ENCODE measurements at places on chromosomes 16 and 17.
A peak's percentile ranks its signal among the peaks of the same experiment; 100 is the strongest.

- no peak for DNase-seq
These were observed 92.2 kb downstream of the IRX3 start for GRCh38 chr16:54194334-54194743.

- DNase-seq: no peak
These were observed 324.6 kb upstream of the CDH5 start for GRCh38 chr16:66041907-66042306.

GRCh38 chr17:3735515-3735914 is 11.8 kb downstream of the HASPIN start:
- no peak for DNase-seq

GRCh38 chr16:79874391-79874790 is 273.9 kb upstream of the MAF start:
- DNase-seq: no peak

- no peak for DNase-seq
These were observed 38.9 kb downstream of the TMEM100 start for GRCh38 chr17:55683550-55684315.

DNA sequence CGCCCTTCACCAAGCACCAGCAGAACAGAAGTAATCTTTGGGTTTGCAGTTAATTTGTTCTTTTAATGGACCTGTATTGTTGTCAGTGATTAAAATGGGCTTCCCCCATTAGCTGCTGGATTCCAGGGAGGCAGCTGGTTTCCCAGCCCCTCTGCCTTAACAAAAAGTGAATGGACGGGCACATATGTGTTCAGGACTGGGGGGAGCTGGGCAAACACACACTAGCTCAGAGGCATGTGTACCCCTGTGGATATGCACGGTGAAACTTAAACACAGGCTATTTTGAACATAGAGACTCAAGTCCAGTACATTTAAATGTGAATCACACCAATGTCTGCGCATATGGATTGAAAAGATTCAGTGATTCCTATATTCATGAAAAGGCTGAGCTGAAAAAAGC is 25.5 kb upstream of the TMEM132E start:
- no peak for DNase-seq

GRCh38 chr16:54359081-54359480 is 72.5 kb upstream of the IRX3 start:
- no peak for DNase-seq

DNA sequence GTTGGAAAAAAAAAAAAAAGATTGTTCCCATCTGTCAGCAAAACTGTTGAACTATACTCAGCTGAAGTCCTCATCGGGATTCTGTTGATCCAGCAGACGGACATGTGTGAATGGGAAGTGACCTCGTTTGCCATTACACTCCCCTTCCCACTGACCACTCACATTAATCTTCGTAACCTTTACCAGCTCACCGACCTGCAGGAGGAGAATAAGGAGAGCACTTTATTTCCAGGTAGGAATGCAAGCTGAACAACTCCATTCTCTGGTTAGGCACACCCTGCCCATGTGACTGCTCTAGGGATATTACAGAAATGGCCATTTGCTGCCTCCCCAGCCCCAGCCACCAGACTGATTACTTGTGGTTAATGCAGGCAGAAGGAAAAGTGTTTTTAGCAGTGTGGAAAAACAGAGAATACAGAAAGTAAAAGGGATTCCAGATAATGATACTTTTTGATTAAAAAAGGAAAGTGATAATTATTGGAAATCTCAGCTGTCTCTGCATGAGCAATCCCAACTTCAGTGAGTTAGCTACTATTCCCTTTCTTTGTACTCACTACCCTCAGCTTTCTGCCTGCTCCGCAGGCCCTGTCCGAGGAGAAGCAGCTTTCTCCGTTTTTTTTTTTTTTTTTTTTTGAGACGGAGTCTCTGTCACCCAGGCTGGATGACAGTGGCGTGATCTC is 23.6 kb upstream of the YWHAE start:
- no peak for DNase-seq

- no peak for DNase-seq
These were observed 449.2 kb downstream of the CDH13 start for GRCh38 chr16:83075956-83076355.

DNA sequence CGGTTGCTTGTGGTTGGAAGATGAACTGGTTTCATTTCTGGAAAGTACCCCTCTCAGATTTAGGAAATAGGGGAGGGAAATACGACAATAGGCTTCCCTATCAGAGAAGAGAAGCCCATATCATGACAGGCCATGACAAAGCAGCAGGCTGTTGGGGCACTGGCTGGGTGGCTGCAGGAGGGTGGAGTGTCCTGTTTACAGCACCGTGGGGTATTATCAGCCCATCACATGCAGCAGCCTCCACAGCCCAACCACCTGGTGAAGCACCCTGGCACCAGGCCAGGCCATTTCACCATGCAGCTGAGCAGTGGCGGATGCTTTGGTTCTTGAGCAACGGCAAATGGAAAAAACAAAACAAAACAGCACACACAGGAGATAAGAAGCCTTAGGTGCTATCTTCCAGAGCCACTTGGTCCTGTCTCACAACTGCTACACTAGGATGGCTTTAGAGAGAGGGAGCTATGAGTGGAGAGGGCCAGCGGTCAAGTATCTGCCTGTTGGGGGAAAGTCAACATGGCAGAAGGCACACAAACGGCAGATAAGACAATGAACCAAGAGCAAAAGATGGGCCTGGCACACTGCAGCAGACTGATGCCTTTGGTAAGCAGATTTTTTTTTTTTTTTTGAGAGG is 24.2 kb downstream of the FAM117A start:
- peak; percentile 97 for DNase-seq

DNA sequence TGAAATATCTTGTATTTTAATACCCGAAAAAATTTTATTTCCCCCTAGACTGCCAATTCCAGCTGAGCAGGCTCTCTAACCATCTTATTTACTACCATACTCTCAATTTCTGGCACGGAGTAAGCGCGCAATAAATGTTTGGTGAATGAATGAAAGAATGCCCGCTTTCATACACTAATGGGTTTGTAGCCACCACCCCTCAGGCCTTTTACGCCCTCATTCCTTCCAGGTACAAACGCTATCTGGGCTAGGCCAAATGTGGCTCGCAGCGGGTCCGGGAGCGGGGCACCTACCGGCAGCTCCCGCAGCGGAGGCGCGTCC is 536 bp upstream of the PLD2 start:
- DNase-seq: no peak

DNA sequence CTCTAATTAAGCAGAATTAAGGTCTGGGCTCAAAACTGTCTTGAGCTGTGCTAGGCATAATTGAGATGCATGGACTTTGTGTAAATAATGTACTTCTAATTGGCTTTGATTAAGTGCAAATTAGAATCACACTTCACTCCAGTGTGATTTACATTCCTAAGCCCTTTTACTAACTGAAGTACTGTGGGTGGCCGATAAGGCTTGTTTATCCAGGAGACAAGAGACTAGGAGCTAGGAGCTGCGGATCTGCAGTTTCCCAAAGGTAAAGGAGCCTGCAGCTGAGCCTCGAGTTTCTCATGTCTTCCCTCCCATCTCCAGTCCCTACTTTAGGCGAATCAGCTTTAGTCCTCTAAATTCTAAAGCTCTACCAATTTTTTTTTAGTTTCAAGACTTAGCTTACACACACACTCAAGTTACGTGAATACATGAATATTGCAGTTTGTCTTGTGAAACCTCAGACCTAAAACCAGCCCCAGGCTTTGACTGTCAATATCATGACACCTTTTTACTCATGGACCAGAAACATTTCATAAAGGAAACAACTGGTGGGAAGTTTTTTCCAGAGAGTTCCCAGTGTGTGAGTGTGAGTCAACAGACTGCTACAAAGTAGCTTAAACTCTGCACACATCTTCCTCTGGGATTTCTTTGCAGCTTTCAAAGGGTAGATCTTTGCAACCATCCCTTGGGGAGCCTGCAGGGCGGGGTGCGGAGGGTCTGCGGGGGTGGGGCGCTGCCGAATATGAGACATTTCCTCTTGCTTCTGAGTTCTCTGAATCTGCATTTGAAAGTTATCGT is 113.9 kb upstream of the TBX2 start:
- DNase-seq: no peak

GRCh38 chr17:8264836-8265542 is 15.9 kb downstream of the PFAS start:
- DNase-seq: no peak

DNA sequence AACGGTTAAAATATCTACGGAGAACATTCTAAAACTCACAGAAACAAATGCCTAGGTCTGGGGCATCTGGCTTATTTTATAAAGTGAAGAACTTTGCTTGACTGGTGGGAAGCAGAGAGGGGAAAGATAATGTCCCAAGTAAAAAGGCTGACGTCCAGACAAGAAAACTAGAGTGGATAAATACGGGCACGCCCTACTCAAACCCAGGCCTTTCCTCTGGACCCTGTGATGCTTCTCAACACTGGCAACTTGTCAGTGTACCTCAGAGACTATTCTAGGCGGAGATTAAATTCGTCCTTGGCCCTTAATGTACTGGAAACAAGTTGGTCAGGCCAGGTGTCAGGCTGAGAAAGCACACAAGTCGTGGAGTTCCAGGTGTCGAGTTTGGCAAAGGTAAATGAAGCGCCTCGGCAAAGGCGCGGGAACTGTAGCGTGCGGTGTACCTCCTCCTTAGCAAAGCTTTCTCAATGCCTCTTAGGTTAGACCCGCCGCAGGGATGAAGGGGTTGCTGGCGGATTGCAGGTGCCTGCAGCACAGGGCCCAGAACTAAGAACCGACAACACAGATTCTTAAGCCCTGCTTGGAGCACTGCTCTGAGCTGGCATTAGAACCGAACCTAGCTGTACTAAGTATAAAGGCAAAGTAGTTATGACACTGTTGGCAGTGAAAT is 668 bp upstream of the UNK start:
- DNase-seq: no peak

GRCh38 chr17:21823090-21823489 is 130.8 kb downstream of the KCNJ18 start:
- DNase-seq: no peak

DNA sequence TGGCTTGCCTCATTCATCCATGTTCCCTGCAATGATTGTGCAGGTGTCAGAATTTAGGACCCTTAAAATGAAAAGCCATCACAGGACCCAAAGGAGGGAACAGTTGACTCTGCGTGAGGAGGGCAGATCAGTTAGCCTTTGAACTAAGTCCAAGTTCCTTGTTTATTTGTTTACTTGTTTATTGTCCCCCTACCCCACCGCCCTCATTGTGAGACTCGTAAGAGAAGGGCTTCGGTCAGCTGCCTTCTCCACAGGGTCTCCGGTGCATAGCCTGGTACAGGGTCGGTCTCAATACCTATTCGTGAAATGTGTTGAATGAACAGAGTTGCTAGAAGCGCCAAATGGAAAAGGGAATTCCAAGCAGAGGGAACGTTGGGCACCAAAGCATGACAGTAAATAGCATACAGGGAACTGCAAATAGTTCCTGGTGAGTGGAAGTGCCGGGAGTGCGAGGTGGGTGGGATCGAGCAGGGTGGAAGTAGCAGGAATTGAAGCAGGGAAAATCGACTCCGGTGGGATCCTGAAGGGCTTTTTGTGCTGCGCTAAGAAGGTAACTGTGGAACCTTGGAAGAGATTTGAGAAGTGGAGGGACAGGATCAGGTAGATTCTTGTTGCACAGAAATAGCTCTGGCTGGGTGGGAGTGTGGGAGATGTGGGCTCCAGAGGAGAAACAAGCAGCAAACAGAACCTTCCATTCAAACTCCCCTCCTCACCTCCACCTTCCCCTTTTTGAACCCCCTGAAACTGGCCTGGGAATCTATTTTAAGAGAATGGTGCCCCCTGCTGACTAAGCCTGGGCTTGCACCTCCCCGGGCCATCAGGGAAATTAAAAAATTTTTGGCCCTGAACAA is 12.7 kb downstream of the SLC35B1 start:
- DNase-seq: peak; percentile 77

DNA sequence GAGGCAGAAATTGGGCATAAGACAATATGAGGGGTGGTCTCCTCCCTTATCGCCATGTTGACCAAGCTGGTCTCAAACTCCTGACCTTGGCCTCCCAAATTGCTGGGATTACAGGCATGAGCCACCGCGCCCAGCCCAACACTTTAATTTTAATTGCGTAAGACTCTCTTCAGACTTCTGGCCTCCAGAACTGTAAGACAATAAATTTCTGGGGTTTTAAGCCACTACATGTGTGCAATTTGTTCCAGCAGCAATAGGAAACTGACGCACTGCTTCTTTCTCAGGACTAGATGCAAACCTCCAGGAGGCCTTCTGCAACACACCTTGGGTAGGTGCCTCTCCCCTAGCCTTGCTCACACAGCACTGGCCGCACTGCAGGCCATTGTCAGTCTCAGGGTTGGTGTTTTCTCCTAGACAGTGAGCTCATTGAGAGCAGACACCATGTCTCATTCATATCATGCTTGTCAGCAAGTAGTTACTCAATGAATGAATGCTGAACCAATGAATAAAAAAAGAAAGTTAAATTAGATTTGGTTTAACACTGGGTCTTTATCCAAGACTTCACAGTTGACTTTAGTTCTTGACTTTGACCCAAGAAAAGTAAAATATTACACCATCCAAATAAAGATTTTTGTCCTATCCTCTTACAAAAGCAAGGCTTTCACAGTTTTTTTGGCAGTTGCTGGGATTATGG is 5.5 kb upstream of the ACSF2 start:
- DNase-seq: no peak

DNA sequence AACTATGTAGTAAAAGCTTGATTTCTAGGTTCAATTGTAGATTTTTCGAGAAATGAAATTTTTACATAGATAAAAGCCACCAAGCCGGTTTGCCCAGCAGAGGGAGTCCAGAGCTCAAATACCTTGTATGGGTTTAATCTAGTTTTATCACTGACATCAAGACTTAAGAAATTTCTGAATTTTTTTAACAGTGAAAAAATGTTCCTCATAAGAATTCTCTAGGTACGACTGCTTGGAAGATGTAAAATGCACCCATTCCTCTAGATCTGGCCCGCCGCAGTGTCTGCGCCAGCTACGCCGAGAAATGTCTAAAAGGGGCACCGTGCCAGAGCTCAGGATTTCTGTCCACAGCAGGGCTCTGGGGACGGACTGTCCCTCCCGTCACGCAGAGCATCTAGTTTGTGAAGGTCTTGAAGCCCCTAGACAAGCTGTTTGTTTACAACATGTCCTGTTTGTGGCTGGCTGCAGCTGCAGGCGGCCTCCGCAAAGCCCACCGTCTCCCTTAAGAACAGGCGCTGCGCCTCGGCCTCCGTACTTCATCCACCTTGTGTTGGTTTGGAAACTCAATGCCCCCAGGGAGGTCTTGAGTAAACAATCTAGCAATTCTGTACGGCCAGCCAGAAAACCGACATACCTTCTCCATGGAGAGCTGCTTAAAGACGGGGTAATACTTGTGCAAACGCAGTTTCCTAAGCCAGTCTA is 24.8 kb downstream of the MAP1LC3B start:
- peak; percentile 30 for DNase-seq
